ENCODE measurements at places on chromosomes 7 and 10.

GRCh38 chr7:133409421-133409820, 156.5 kb downstream of the EXOC4 start:
- no peak for DNase-seq

DNA sequence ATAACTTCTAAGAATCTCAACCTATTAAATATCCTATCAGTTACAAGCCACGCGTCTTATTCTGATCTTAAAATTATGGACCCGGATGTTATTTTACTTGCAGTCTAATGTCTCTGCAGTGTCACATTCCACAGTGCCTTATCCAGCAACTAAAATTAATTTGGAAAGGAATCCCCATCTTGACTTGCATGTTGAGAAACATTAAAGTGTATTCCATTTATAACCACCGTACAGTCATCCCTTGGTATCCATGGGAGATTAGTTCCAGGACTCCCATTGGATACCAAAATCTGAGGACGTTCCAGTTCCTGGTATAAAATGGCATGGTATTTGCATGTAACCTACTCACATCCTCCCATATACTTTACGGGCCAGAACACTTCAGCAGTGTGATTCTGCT, 194.7 kb downstream of the ARHGAP21 start:
- DNase-seq: no peak

DNA sequence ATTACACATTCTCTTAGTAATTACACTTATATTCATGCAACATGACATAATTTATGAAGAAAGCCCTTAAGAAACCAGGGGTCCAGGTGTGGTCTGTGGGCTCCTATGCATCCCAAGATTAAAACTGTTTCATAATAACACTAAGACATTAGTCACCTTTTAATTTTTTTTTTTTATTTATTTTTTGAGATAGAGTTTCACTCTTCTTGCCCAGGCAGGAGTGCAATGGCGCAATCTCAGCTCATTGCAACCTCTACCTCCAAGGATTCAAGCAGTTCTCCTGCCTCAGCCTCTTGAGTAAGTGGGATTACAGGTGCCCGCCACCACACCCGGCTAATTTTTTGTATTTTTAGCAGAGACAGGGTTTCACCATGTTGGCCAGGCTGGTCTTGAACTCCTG, 12.5 kb downstream of the GDI2 start:
- DNase-seq: no peak

DNA sequence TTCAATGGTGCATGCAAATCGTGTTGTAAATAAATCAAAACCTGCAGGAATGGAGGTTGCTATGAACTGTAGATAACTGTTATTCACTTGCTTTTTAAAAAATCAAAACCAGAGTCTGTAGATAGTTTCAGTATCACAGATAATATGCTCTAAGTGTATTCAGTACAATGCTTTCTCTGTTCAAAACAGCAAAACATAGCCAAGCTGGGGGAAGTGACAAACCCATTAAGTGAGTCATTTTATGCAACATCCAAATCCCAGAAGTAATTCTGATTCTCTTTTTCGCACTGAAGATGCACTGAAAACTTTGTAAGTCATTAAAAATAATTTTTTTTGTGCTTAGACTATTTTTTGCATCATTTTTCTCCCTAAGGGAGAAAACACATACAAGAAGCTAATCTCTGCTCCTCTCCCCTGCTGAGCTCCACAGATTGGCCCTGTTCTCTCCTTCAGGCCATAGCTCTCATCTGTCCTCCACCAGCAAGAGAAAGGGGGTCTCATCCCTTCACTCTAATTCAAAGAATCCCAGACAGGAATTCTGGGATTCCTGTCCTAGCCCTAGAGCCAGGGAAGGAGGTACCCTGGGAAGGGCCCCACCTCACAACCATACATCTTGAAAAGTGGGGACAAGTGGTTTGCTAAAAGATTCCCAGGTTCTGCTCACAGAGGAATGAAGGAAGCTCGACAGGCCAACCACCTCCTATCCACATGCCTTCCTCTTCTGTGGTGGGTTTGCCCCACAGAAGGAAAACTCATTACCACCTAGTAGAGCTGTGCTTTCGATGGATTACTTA, 4.9 kb downstream of the PRTFDC1 start:
- DNase-seq: no peak

DNA sequence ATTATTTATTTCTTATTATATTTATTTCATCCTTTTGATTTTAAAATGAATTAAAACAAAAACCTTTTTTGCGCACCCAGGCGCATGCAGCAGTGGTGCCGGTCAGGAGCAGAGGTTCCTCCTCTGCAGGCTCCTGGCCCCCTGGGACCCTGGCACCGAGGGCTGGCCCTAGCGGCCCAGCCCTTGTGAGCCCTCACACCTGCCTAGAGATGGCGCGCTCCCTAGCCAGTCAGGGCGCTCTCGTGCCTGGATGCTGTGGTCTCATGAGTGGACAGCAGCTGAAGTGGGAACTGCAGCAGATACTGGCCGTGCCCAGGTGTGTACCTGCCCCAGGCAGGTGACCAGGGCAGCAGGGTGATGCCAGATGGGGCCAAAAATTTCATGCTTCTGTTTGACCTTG, 13.8 kb downstream of the RET start:
- no peak for DNase-seq

DNA sequence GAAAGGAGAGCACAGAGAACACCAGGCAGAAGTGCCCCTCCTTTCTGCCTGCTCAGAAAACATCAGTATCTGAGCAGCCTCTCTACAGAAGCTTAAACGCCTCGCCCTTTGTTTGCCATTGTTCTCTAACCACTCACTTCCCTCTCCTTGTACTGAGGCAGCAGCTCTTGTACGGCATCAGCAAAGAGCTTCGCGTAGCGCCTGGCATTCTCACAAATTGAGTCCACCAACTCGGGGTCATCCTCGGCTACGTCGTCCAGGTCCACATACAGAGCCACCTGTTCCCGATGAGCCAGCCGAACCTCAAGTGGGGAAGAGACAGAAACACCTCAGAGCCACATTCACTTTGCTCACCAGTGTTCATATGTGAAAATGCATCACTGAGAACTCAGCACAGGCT, 1.7 kb downstream of the MCM7 start:
- DNase-seq: no peak

DNA sequence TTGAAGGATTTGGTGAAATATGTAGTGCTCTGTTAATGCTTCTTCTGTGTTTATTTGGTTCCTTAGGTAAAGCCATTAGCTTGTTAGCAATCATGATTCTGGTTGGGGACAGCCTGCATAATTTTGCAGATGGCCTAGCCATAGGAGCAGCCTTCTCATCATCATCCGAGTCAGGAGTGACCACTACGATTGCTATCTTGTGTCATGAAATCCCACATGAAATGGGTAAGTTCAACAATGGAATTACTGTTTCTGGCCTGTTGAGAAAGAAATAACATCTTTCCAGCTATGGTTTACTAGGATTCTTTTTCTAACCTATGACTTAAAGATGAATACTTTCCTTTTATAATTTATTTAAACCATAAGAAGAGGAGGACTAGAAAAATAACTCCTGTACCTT, 48.9 kb downstream of the SLC39A12 start:
- no peak for DNase-seq

- no peak for DNase-seq
Measured at GRCh38 chr10:28282336-28282735, 20.5 kb downstream of the MPP7 start.

- no peak for DNase-seq
Measured at GRCh38 chr10:3235996-3236510, 63.5 kb upstream of the PITRM1 start.

Data from brain pericyte (primary cell).